Left renal cortex interstitium (tissue), 4 donors: ENCODE measurements at places on chromosomes 16 and 17.
A peak's percentile ranks its signal among the peaks of the same experiment; 100 is the strongest.

DNA sequence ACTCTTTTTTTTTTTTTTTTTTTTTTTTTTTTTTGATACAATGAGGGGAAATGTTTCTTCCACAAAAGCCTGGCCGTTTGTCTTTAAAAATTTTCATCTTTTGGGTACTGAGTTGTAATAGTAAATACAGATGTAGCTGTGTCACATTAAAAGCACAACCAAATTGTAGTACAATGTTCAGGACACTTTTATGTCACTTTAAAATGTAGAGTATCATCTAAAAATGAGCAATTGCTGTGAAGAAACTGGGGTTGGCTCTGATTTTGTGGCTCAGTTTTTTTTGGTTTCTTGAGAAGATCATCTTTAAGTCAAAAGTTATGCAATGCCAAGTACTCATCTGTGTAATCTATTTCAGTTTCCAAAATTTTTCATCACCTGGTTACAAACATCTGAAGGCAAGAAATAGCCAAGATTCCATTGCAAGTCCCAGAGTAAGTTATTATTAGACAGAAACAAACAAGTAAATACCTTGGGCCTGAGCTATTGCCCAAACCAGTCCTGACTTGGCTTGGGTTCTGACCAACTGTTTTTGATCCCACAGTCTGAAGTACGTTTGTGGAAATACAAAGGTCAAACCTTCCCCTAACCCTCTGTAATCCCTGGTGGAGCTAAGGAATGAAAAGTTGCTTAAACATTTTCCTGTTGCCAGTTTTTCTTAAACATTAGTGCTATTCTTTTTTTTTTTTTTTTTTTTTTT, 717.2 kb downstream of the WWOX start:
- DNase-seq, result no peak

DNA sequence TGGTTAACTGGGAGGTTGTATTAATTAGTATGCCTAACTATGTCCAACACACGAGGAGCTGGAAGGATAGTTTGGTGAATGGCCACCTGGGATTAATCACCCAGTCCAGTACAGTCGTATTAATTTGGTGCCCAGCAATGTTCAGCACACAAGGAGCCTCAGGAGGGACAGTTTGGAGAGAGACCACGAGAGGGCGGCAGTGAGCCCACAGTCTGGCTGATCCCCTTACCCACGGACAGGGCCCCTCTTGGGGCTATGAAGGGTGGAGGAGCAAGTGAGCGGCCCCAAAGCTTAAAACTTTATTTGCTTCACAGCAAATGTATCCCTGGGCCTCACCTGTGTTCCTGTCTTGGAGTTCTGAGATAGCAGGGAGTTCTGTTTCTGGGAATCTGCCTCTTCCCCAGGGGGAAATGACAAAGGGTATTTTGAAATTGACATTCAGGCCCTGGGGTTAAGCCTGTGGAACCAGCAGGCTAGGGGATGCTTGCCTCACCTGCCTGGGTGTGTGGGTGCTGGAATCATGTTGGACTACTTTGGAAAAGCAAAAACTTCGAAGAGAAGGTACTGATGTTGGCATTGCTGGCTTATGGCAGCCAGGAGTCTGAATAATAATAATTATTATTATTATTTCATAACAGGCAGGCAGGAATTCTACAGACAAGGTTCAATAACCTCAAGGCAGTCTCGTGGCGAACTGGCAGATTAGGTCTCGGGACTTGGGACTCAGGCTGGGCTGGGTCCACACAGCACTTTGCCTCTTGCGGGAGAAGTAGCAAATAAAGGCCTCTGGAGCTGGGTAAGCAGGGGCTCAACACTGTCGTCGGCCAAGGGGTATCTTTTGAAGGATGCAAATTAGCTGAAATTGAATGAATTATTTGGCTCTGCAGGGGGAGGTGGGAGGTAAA, 227.6 kb upstream of the ASIC2 start:
- DNase-seq, result peak; percentile 54

- no peak for DNase-seq
Observed at GRCh38 chr16:72832621-72833248, 215.2 kb downstream of the ZFHX3 start.

DNA sequence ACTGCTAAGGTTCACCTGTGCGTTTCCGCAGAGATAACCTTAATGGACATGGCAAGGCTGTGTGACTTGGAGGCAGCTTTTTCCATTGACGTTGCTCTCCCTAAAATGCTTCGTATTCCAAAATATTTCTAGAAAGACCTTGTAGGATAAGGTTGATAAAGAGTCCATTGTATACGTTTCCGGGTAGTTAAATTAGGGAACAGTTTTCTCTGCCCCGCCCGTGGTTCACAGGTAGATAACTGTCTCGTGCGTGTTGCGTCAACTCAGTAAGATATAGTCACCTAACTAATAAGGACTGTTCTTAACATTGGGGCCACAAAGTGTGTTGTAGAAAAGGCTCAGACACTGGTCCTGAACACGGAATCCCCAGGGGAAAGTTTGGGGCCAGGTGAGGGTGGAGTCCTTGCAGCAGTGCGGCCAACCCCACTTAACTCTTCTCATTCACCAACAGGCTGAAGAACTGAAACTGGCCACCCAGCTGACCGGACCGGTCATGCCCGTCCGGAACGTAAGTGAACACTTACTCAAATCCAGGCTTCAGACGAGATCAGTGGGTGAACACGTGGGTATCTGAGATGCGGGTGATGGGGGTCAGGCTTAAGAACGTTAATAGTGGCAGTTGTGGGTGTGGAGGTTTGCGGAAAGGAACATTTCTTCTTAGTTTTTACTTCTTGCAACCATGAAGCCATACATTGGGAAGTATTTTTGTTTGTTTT, 1.6 kb downstream of the RPL13 start:
- no peak for DNase-seq
